ENCODE measurements at places on chromosomes 2 and 18. TPM values are rescaled to one million over a fixed set of nuclear protein-coding genes. Genes with fewer than 3 reads are reported as not detected.

Gene ADD2
- 1.2 TPM for total RNA-seq

Gene ANKRD30B
- not detected for total RNA-seq

Gene SDC1
- 0.13 TPM for total RNA-seq

GRCh38 chr2:108615480-108616090 lies 81.3 kb downstream of the LIMS1 start:
- no peak overlapping the region for H3K27ac ChIP-seq
- no peak for DNase-seq
- peaks cover 89% of the 10 kb centered on the region for H3K4me1 ChIP-seq
- H3K27me3 ChIP-seq = no peaks in the 10 kb centered on the region
- no peak overlapping the region for H3K4me3 ChIP-seq

DNA sequence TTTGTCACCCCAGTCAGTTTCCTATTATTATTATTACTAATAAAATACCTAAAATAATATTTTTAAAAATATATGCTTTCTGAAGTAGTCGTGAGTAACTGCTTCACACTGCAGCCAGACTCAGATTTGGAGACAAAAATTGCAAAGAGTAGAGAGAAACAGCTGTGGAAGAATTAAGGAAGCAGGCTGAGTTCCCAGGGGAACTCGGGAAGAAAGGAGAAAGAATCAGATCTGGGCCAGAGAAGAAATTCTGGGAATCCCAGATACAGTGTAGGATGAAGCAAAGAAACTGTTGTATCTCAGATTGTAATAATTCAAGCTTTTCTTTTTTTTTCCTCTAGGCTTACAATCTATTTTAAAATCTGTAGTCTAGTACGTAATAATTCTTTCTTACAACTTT lies 182.3 kb downstream of the FTCDNL1 start:
- H3K27me3 ChIP-seq = no peaks in the 10 kb centered on the region
- no peaks in the 10 kb centered on the region for H3K36me3 ChIP-seq
- H3K4me1 ChIP-seq = no peaks in the 10 kb centered on the region
- H3K4me3 ChIP-seq = no peak overlapping the region

Measured in CD8-positive, alpha-beta memory T cell (primary cell).